CD14-positive monocyte (primary cell): ENCODE measurements at places on chromosomes 3 and 15. TPM values are rescaled to one million over a fixed set of nuclear protein-coding genes. Genes with fewer than 3 reads are reported as not detected.
A peak's percentile ranks its signal among the peaks of the same experiment; 100 is the strongest.

DNA sequence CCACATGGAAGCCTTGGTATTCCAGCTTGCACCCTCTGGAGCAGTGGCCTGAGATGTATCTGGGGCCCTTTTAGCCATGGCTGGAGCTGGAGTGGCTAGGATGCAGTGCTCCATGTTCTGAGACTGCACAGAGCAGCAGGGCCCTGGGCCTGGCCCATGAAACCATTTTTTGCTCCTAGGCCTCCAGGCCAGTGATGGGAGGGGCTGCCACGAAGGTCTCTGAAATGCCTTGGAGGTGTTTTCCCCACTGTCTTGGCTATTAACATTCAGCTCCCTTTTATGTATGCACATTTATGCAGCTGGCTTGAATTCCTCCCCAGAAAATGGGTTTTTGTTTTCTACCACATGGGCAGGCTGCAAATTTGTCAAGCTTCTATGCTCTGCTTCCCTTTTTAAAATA is 43.0 kb upstream of the MYRIP start:
- no peaks in the 10 kb centered on the region for H3K36me3 ChIP-seq
- no peak overlapping the region for H3K27ac ChIP-seq
- no peaks in the 10 kb centered on the region for H3K27me3 ChIP-seq
- DNase-seq: no peak
- no peak overlapping the region for H3K4me3 ChIP-seq
- no peaks in the 10 kb centered on the region for H3K4me1 ChIP-seq

DNA sequence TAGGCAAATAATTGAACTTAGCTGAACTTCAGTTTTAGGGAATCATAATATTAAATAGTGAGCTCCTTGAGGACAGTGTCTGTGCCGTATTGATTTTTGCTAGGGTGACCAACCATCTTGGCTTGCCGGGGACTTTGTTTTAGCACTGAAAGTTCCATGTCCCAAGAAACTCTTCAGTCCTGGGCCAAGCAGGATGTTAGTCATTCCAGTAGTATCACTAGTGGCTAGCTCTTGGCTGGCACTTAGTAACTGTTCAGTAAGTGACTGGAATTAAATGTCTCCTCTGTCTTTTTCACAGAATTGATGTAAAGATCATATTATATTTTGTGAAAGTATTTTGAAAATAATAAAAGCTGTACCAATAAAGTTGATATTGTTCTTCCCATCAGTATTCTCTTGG is 42.3 kb downstream of the RSRC1 start:
- no peaks in the 10 kb centered on the region for H3K27me3 ChIP-seq
- H3K36me3 ChIP-seq: no peaks in the 10 kb centered on the region
- H3K27ac ChIP-seq: no peak overlapping the region
- DNase-seq: no peak
- H3K4me1 ChIP-seq: no peaks in the 10 kb centered on the region

DNA sequence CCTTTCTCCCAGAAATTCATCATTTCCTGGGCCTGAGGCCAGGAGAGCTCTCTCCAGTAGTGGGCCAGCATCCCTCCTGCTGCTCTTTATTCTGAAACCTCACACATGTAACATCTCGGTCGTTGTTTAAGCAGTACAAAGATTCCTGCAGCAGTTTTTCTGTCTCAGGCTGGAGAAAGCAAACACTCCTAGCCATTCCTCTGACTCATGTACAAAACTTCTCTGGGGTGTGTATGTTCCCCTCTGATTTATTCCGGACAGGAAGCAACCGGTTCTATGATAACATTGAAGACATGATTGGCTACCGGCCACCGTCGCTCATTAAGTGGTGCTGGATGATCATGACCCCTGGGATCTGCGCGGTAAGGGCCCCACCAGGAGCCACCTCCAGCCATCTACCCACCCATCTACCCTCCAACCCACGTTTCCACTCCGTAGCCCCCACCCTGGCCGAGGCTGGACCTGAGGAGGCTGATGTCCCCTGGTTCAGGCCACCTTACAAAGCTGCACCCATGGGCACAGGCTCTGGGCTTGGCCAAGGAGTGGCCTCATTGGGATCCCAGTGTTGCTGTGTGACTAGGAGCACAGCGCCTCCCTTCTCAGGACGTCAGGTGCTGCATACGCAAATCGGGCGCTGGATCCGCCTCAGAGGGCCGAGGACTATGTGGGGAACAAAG is 58.6 kb upstream of the SLC6A1 start:
- H3K4me3 ChIP-seq: no peak overlapping the region
- H3K27me3 ChIP-seq: no peaks in the 10 kb centered on the region
- H3K4me1 ChIP-seq: no peaks in the 10 kb centered on the region
- H3K36me3 ChIP-seq: no peaks in the 10 kb centered on the region
- no peak for DNase-seq

GRCh38 chr3:142445816-142446254 is 2.0 kb downstream of the XRN1 start:
- peaks cover 28% of the 10 kb centered on the region for H3K4me1 ChIP-seq
- H3K27me3 ChIP-seq: no peaks in the 10 kb centered on the region
- H3K27ac ChIP-seq: peak overlapping the region; percentile 99
- peaks cover 23% of the 10 kb centered on the region for H3K36me3 ChIP-seq
- DNase-seq: peak; percentile 53

DNA sequence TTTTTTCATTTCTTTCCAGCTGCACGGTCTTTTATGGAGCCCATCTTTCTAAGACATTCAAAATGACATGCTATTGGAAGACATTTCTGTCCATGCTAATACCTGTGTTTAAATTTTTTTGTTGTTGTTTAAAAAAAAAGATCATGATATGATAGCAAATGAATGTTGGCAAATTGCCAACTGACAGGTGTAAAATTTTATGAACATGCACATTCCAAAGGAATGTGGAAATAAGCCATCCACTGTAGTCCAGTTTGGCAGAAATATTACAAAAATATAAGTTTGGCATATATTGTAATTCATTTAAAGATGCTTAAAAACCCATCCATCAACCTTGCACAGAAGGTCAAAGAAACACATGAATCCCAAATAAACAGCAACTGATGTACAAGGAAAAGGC is 75.6 kb upstream of the WNT5A start:
- no peaks in the 10 kb centered on the region for H3K27me3 ChIP-seq
- H3K27ac ChIP-seq: no peak overlapping the region
- no peak for DNase-seq
- H3K4me1 ChIP-seq: no peaks in the 10 kb centered on the region
- H3K4me3 ChIP-seq: no peak overlapping the region
- no peaks in the 10 kb centered on the region for H3K36me3 ChIP-seq

DNA sequence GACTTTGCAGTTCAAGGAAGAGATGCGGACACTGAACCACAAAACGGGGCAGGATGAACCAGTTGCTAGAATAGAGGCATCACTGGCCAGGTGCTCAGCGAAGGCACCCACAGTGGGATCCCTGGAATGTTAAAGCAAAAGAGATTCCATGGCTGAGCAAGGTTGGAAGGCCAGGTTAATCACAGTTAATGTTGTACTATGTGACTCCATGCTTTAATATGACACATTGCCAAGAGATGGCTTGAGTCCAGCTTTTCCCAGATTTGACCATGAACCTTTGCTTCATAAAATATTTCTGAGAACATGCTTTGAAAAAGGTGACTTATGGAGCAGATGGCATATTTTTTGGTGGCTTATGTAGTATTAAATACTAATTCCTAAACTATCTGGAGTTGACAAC is 76.2 kb upstream of the CMTM7 start:
- DNase-seq: no peak
- no peaks in the 10 kb centered on the region for H3K4me1 ChIP-seq
- no peak overlapping the region for H3K4me3 ChIP-seq
- no peak overlapping the region for H3K27ac ChIP-seq
- H3K36me3 ChIP-seq: no peaks in the 10 kb centered on the region
- no peaks in the 10 kb centered on the region for H3K27me3 ChIP-seq

DNA sequence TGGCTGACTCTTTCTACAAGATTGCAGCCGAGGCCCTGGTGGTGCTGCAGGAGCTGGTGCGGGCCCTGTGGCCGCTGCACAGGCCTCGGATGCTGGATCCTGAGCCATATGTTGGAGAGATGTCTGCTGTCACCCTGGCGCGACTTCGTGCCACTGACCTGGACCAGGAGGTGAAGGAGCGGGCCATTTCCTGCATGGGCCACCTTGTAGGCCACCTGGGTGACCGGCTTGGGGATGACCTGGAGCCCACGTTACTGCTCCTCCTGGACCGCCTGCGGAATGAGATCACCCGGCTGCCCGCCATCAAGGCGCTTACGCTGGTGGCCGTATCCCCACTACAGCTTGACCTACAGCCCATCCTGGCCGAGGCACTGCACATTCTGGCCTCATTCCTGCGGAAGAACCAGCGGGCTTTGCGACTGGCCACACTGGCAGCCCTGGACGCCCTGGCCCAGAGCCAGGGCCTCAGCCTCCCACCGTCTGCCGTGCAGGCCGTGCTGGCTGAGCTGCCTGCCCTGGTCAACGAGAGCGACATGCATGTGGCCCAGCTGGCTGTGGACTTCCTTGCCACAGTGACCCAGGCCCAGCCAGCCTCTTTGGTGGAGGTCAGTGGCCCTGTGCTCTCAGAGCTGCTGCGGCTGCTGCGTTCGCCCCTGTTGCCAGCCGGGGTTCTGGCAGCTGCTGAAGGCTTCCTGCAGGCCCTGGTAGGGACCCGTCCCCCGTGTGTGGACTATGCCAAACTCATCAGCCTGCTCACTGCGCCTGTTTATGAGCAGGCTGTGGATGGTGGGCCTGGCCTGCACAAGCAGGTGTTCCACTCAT is 20.3 kb downstream of the CAND2 start:
- DNase-seq: no peak
- no peak overlapping the region for H3K4me3 ChIP-seq
- H3K27ac ChIP-seq: no peak overlapping the region
- H3K36me3 ChIP-seq: no peaks in the 10 kb centered on the region
- H3K4me1 ChIP-seq: no peaks in the 10 kb centered on the region

- H3K4me1 ChIP-seq: no peaks in the 10 kb centered on the region
- H3K27me3 ChIP-seq: no peaks in the 10 kb centered on the region
- H3K27ac ChIP-seq: no peak overlapping the region
- peaks cover 40% of the 10 kb centered on the region for H3K36me3 ChIP-seq
These were observed 49.4 kb downstream of the CRYBG3 start for GRCh38 chr3:97871186-97871585.

DNA sequence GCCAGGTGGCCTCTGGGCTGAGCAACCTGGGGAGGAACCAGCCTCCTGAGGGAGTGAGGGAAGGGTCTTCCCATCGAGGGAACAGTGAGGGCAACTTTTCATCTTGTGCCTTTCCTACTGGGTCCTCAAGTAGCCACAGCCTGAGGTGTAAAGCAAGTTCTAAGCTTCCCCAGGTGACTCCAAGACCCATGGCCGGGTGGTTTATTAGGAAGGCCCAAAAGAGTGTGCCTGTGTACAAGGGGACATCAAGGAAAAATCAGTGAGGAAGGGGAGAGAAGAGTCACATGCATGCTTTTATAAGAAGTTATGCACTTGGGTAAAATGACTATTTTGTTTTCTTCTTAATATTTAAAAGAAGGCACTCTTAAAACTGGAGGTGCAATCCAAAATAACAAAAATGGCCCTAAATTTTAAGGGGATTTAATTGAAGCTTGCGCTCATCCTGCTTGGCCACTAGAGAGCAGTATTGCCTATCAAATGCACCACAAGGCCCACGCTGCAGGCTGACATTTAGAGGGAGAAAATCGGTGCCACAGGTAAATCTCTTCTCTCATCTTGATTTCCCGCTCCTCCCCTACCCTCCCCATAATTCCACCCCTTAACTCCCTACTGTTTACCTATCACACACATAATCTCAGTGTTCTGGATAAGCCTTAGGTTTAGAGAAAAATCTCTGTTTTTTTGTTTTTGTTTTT is 6.7 kb downstream of the NANOGP8 start:
- H3K36me3 ChIP-seq: no peaks in the 10 kb centered on the region
- H3K27ac ChIP-seq: no peak overlapping the region
- peaks cover under 1% of the 10 kb centered on the region for H3K4me1 ChIP-seq
- peak; percentile 39 for DNase-seq
- H3K27me3 ChIP-seq: no peaks in the 10 kb centered on the region

DNA sequence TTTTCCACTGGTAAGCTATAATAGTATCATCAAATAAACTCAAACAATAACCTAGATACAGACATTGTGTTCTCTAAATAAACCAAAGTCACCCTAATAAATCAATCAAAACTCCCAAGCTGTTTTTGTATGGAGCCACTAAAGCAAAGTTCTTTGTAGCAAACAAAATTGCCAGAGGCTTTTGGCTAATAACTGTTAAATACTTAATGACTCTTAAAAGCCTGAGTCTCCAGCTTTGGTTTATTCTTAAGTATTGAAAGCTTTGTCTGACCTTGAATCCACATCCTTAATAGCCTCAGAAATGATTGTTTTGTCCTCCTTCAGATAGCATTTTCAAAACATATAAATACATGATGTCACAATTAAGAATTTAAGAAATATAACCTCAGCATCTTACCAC is 725.3 kb downstream of the SI start:
- no peaks in the 10 kb centered on the region for H3K4me1 ChIP-seq
- no peaks in the 10 kb centered on the region for H3K27me3 ChIP-seq
- H3K4me3 ChIP-seq: no peak overlapping the region
- H3K27ac ChIP-seq: no peak overlapping the region
- H3K36me3 ChIP-seq: no peaks in the 10 kb centered on the region

DNA sequence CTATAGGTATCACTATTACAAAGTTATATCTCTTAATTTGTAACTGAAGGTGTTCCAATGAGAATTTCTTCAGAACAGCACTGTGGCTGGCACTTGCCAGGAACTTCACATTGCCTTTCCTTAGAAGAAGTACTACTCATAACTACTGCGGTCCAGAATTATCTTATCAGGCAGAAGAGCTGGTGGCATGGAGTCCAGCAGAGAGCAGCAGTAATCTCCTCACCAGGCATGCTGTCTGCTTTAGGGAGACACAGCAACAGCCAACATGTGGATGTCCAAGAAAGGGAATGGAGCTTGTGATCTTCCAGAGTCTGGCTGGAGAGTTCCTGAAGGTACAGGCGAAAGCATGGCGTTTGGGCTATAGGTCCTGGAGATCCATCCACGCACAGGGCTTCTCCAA is 919.7 kb upstream of the NR2F2 start:
- no peak overlapping the region for H3K4me3 ChIP-seq
- no peak for DNase-seq
- H3K36me3 ChIP-seq: no peaks in the 10 kb centered on the region
- H3K27me3 ChIP-seq: no peaks in the 10 kb centered on the region
- H3K27ac ChIP-seq: no peak overlapping the region
- no peaks in the 10 kb centered on the region for H3K4me1 ChIP-seq

GRCh38 chr3:112637700-112638099 is 3.2 kb downstream of the CCDC80 start:
- peaks cover 14% of the 10 kb centered on the region for H3K27me3 ChIP-seq
- no peaks in the 10 kb centered on the region for H3K36me3 ChIP-seq
- peaks cover under 1% of the 10 kb centered on the region for H3K4me1 ChIP-seq
- no peak overlapping the region for H3K27ac ChIP-seq
- no peak overlapping the region for H3K4me3 ChIP-seq

GRCh38 chr3:79843180-79843579 is 75.4 kb upstream of the ROBO1 start:
- H3K27me3 ChIP-seq: no peaks in the 10 kb centered on the region
- H3K4me1 ChIP-seq: no peaks in the 10 kb centered on the region
- H3K4me3 ChIP-seq: no peak overlapping the region
- no peak overlapping the region for H3K27ac ChIP-seq
- no peaks in the 10 kb centered on the region for H3K36me3 ChIP-seq

GRCh38 chr15:67103869-67104268 is 38.5 kb downstream of the SMAD3 start:
- H3K36me3 ChIP-seq: no peaks in the 10 kb centered on the region
- no peak for DNase-seq
- H3K4me3 ChIP-seq: no peak overlapping the region
- H3K4me1 ChIP-seq: peaks cover 85% of the 10 kb centered on the region

The FBXL22 gene
- not detected for polyA plus RNA-seq

The FAM43A gene
- polyA plus RNA-seq: 6.6 TPM

The UPK1B gene
- polyA plus RNA-seq: not detected in 2 replicates

The LRRC2 gene
- not detected for polyA plus RNA-seq

The SH3BP5 gene
- polyA plus RNA-seq: 24.2 and 29.6 TPM in 2 replicates

The PHLDB2 gene
- polyA plus RNA-seq: 0.08 TPM

The HHATL gene
- not detected for polyA plus RNA-seq

The CDHR4 gene
- polyA plus RNA-seq: not detected

The BSN gene
- not detected in 2 replicates for polyA plus RNA-seq

The ELL3 gene
- 1.2 TPM for polyA plus RNA-seq

The SAMMSON gene
- polyA plus RNA-seq: not detected

The SMCO1 gene
- polyA plus RNA-seq: not detected in 2 replicates

The TMOD3 gene
- polyA plus RNA-seq: 27.8 TPM
